WTC11 (cell line): ENCODE measurements at places on chromosomes 7 and 10. TPM values are rescaled to one million over a fixed set of nuclear protein-coding genes. Genes with fewer than 3 reads are reported as not detected.

GRCh38 chr10:7945469-7946187, 108.9 kb upstream of the GATA3 start:
- no peak overlapping the region for H3K4me3 ChIP-seq
- no peaks in the 10 kb centered on the region for H3K36me3 ChIP-seq
- H3K4me1 ChIP-seq, result peaks cover 52% of the 10 kb centered on the region
- H3K27ac ChIP-seq, result peak overlapping the region; percentile 1; the same call in 1 of the 2 replicates

GRCh38 chr7:46626261-46626660, 705.2 kb upstream of the IGFBP3 start:
- H3K36me3 ChIP-seq, result no peaks in the 10 kb centered on the region
- no peak for DNase-seq
- no peaks in the 10 kb centered on the region; the same call in 1 of the 2 replicates for H3K27me3 ChIP-seq
- H3K27ac ChIP-seq, result no peak overlapping the region
- H3K4me3 ChIP-seq, result no peak overlapping the region

GRCh38 chr7:13197501-13197900, 510.1 kb downstream of the ARL4A start:
- H3K27me3 ChIP-seq, result no peaks in the 10 kb centered on the region
- DNase-seq, result no peak
- H3K27ac ChIP-seq, result no peak overlapping the region

- no peak overlapping the region for H3K4me3 ChIP-seq
- H3K27me3 ChIP-seq, result peaks cover 2% of the 10 kb centered on the region; the same call in 1 of the 2 replicates
- no peaks in the 10 kb centered on the region for H3K36me3 ChIP-seq
Measured at GRCh38 chr10:14180911-14181566, 149.7 kb downstream of the FRMD4A start.

DNA sequence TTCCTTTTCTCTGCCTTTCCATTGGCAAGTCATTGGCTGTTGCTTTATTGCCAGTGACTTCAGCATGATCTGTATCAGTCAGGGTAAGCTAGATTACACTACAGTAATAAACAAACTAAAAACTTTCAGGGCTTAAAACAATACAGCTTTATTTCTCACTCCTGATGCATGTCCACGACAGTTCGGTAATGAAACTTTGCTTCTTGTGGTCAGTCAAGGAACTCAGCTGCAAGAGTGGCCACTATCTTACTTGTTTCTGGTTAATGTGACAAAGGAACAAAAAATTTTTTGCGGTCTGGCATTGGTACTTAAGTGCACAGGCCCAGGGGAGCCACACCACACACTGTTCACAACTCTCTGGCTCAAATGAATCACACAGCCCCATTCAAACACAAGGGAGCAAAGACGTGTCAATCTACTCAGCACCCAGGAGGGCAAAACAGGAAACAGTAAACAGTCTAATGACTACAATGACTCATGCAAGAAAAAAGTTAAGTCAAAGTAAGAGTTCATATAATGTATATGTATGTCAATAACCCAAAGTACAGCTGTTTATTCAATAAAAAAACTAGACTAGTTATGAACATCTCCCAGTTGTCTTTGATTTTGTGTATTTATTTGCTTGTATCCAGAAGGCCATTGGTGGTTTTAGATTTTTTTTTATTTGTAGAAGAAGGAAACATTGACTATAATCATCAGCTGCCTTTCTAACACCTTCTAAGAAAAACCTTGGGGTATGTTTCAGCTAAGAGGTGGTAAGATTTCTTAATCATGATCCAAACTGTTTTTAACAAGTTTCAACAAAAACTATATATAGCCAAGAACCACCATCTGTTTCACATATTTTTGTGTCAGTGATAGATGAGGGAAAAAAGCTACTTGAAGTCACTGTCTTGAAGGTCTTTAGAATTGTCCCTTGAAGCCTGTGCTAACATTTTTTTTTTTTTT, 134.4 kb upstream of the FAM3C start:
- no peak overlapping the region for H3K4me3 ChIP-seq
- H3K27me3 ChIP-seq, result no peaks in the 10 kb centered on the region
- H3K36me3 ChIP-seq, result no peaks in the 10 kb centered on the region
- 0 out of 2 replicates have a peak, but pooled peaks cover 3% of the 10 kb centered on the region for H3K4me1 ChIP-seq
- H3K27ac ChIP-seq, result no peak overlapping the region

- no peak overlapping the region for H3K4me3 ChIP-seq
- DNase-seq, result no peak
- H3K36me3 ChIP-seq, result peaks cover 72% of the 10 kb centered on the region
- H3K27me3 ChIP-seq, result no peaks in the 10 kb centered on the region; the same call in 1 of the 2 replicates
- peak overlapping the region; percentile 26; the same call in 1 of the 2 replicates for H3K27ac ChIP-seq
- no peaks in the 10 kb centered on the region for H3K4me1 ChIP-seq
Measured at GRCh38 chr10:813286-813685, 118.2 kb downstream of the LARP4B start.

DNA sequence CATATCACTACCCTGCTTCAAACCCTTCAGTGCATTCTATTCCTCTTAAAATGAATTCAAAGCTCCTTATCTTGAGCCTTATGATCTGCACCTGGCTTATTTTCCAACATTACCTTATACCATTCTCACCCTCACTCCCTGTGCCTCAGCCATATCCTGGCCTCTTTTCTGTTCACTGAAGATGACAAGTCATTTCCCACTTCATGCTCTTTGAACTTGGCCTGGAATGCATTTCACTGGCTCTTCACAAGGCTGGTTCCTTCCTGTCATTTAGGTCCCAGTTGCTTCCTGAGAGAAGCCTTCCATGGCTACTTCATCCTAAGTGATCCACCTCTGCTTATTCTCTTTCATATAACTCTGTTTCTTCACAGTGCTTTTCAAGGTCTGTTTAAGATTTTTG, 3.2 kb upstream of the LIPF start:
- DNase-seq, result no peak
- peaks cover 6% of the 10 kb centered on the region for H3K27me3 ChIP-seq
- no peaks in the 10 kb centered on the region for H3K36me3 ChIP-seq
- no peak overlapping the region for H3K27ac ChIP-seq
- H3K4me3 ChIP-seq, result no peak overlapping the region

DNA sequence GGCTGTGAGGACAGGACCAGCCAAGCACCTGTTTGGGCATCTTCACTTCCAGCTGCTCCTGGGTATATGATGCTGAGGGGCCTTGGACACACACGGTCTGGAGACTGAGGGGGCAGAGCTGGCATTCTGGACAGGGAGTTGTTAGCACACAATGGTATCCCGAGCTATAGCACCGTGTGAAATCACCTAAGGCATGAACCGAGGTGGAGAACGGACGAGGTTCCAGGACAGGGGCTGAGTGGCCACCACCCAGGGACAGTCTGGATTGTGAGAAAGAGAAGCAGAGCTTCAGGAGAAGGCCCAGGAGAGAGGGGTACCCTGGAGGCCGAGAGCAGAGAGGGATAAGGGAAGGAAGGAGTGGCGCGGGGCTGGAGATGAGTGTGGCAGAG, 571.8 kb downstream of the TCERG1L start:
- H3K4me1 ChIP-seq, result peaks cover 6% of the 10 kb centered on the region
- no peak overlapping the region for H3K4me3 ChIP-seq
- peaks cover 66% of the 10 kb centered on the region for H3K36me3 ChIP-seq

DNA sequence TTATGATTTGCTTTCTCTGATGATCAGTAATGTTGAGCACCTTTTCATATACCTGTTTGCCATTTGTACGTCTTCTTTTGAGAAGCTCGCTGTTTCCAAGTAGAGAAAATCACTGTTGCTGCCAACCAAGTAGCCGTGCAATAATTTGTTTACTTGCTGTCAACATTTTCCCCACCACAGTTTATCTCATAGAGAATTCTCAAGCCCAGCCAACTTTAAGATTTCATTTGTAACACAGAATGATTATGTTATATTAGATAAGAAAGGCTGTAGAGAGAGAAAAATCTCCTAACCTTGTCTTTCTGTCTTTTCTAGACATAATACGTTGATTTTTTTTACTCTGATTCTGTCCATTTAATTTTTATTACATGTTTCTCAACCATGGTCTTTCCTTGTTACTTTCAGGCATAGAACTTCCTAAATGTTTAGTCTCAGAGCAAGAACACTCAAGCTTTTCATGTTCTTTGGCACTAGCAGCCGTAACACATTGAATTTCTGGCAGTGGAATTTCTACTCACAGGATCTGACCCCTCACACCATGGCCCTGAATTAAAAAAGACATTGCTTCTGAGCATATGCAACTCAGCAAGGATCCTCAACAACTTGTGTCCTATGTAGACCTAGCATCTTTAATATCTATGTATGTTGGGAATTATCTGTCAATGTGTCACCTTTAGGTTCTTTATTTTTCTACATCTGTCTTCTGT, 23.1 kb downstream of the RPA3 start:
- no peaks in the 10 kb centered on the region for H3K4me1 ChIP-seq
- no peak overlapping the region for H3K27ac ChIP-seq
- H3K36me3 ChIP-seq, result peaks cover 4% of the 10 kb centered on the region; the same call in 1 of the 2 replicates

DNA sequence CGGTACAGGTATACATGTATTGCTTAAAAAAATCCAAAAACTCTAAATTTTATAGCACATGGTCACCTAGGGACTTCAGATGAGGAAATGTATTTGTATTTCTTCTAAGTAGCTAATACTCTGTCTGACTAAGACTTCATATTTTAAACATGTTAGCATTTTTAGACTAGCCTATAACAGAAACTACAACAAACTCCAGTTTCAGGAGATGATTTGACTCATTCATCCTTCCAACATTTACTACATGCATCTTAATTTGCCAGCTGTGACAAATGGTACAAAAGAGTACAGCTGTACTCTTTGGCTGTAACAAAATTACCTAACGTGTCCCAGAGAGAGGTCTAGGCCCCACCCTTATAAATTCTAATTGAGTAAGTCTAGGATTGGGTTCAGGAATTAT, 22.2 kb downstream of the TMEM209 start:
- peaks cover 38% of the 10 kb centered on the region for H3K36me3 ChIP-seq
- H3K4me1 ChIP-seq, result no peaks in the 10 kb centered on the region
- no peaks in the 10 kb centered on the region for H3K27me3 ChIP-seq
- H3K4me3 ChIP-seq, result no peak overlapping the region

GRCh38 chr7:26186364-26187311, 13.9 kb downstream of the HNRNPA2B1 start:
- H3K36me3 ChIP-seq, result peaks cover 50% of the 10 kb centered on the region
- DNase-seq, result no peak
- no peak overlapping the region for H3K4me3 ChIP-seq
- peak overlapping the region; percentile 97 for H3K27ac ChIP-seq
- no peaks in the 10 kb centered on the region for H3K27me3 ChIP-seq

DNA sequence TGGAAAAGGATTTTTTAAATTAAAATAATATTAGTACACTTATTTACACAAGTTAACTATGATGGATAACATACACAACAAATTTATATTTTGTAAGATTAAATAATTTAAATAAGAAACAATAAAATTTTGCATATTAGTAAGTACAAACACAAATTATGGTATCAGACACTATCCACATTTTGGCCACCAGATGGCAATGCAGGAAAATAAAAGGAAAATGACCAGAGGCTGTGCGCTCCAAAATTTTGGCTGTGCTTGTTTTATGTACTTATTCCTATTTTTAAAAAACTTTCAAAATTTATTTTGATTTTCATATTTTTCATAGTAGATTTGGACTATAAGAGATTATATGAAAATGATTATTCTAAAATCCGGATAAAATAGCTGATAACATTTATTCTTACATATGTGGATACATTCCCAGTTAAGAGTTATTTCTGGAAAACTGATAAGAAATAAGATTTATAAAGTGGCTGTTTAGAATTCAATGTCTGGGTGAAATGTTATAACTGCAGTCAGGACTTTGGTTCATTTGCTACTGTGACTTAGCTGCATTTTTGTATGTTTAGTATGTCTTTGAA, 274.7 kb upstream of the HGF start:
- H3K27ac ChIP-seq, result no peak overlapping the region
- H3K4me3 ChIP-seq, result no peak overlapping the region
- H3K4me1 ChIP-seq, result peaks cover 12% of the 10 kb centered on the region
- no peaks in the 10 kb centered on the region for H3K27me3 ChIP-seq

GRCh38 chr7:155796381-155797261, 15.6 kb downstream of the SHH start:
- H3K36me3 ChIP-seq, result no peaks in the 10 kb centered on the region
- H3K27me3 ChIP-seq, result peaks cover 59% of the 10 kb centered on the region
- no peaks in the 10 kb centered on the region for H3K4me1 ChIP-seq
- no peak overlapping the region for H3K27ac ChIP-seq

GRCh38 chr10:16923309-16923708, 106.1 kb upstream of the RSU1 start:
- peaks cover 11% of the 10 kb centered on the region for H3K4me1 ChIP-seq
- H3K4me3 ChIP-seq, result no peak overlapping the region
- H3K27me3 ChIP-seq, result no peaks in the 10 kb centered on the region; the same call in 1 of the 2 replicates
- H3K36me3 ChIP-seq, result no peaks in the 10 kb centered on the region
- DNase-seq, result no peak
- H3K27ac ChIP-seq, result no peak overlapping the region

DNA sequence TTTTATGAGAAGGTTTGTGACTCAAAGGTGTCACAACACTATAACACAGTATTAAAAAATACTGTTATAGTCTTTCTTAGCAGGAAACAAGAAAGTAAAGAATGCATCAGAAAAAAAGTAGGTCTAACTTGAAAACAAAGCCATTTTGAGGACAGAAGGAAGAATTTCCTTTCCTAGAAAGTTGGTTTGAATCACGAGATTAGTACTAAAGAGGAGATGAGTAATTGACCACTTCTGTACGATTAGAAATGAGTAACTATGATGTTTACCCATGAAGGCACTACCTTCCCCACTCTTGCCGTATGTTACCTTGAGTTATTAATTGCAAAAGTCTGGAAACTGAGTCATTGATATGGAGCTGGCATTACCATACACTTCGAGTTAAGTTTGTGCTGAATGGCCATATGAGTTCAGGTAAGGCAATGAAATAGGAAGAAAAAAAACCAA, 65.2 kb downstream of the FAM185A start:
- no peak overlapping the region for H3K4me3 ChIP-seq
- DNase-seq, result no peak
- H3K4me1 ChIP-seq, result peaks cover 3% of the 10 kb centered on the region; the same call in 1 of the 2 replicates
- H3K27me3 ChIP-seq, result no peaks in the 10 kb centered on the region

- H3K27me3 ChIP-seq, result no peaks in the 10 kb centered on the region
- peaks cover 15% of the 10 kb centered on the region for H3K36me3 ChIP-seq
- H3K4me1 ChIP-seq, result peaks cover 10% of the 10 kb centered on the region
- no peak overlapping the region for H3K27ac ChIP-seq
Measured at GRCh38 chr10:107553470-107553869, 389.0 kb upstream of the SORCS1 start.

- H3K36me3 ChIP-seq, result no peaks in the 10 kb centered on the region
- H3K27ac ChIP-seq, result no peak overlapping the region
- no peak overlapping the region for H3K4me3 ChIP-seq
- no peaks in the 10 kb centered on the region for H3K27me3 ChIP-seq
- no peaks in the 10 kb centered on the region for H3K4me1 ChIP-seq
- DNase-seq, result no peak
Measured at GRCh38 chr7:136251826-136252225, 274.7 kb upstream of the MTPN start.

Gene FEZF1
- total RNA-seq, result 11.1 to 20.0 TPM (median 11.6 TPM) in 3 replicates

Gene OR13A1
- 0.14 to 0.16 TPM (median 0.15 TPM) in 3 replicates for total RNA-seq

Gene GIMAP8
- 0.09 to 0.18 TPM (median 0.09 TPM) in 3 replicates for total RNA-seq

Gene NRP1
- 1.1 to 3.0 TPM (median 1.2 TPM) in 3 replicates for total RNA-seq

Gene IL6
- total RNA-seq, result 0.27 to 0.71 TPM (median 0.52 TPM) in 3 replicates

Gene PODXL
- 483 to 623 TPM (median 614 TPM) in 3 replicates for total RNA-seq

Gene BNIP3
- 113 to 203 TPM (median 189 TPM) in 3 replicates for total RNA-seq

Gene IFRD1
- total RNA-seq, result 30.5 to 37.9 TPM (median 31.2 TPM) in 3 replicates

Gene AS3MT
- total RNA-seq, result 8.8 to 10.4 TPM (median 9.3 TPM) in 3 replicates

Gene GPER1
- 0.28 to 0.87 TPM (median 0.41 TPM) in 3 replicates for total RNA-seq

Gene IRF5
- 0.66 to 0.71 TPM (median 0.69 TPM) in 3 replicates for total RNA-seq
